ENCODE measurements at places on chromosomes 16 and 17.

DNA sequence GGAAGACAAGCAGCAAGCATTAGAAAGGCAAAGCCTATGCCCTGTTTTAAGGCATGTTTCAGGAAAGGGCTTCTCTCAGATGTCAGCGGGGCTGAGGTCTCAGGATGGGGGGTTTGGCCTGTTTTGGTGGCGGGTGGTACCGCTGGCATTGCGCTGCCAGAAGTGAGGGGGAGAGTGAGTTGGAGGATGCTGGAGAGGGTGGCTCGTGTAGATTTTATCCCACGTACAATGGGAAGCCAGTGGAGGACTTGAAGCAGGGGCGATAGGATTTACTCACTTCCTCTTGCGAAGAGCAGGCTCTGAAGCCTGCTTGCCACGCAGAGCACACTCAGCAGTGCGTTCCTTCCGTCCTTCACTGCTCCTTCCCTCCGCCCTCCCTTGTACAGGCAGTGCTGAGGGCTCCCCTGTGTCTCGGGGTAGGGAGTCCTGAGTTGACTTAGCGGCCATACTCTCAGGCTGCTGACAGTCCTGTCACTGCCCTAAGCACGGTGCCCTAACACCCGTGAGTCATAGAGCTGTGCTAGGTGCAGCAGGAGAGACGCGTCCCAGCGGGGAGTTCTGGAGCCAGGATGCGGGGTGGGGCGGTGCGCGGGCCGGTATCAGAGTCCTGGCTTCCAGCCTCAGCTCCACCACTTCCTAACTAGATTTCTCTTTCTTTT, 113.1 kb downstream of the SNX29 start:
- DNase-seq = no peak

DNA sequence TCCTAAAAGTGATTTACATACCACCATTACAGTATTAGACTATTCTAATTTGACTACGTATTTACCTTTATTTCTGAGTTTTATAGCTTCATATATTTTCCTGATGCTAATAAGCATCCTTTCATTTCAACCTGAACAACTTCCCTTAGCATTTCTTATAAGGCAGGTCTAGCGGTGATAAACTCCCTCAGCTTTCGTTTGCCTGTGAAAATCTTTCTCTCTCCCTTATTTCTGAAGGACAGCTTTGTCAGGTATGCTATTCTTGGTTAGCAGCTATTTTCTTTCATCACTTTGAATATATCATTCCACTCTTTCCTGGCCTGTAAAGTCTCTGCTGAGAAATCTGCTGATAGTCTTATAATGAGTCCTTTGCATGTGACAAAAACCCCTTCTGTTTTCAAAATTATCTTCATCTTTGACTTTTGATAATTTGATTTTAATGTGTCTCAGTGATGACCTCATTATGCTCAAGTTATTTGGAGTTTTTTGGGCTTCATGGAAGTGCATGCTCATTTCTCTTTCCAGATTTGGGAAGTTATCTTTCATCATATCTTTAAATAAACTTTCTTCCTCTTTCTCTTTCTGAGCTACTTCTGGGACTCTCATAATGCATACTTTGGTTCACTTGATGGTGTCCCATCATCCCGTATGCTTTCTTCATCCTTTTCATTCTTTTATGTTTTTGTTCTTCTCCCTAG, 285.4 kb upstream of the PMFBP1 start:
- no peak for DNase-seq

GRCh38 chr17:64940055-64940454, 20.8 kb upstream of the LRRC37A3 start:
- no peak for DNase-seq

DNA sequence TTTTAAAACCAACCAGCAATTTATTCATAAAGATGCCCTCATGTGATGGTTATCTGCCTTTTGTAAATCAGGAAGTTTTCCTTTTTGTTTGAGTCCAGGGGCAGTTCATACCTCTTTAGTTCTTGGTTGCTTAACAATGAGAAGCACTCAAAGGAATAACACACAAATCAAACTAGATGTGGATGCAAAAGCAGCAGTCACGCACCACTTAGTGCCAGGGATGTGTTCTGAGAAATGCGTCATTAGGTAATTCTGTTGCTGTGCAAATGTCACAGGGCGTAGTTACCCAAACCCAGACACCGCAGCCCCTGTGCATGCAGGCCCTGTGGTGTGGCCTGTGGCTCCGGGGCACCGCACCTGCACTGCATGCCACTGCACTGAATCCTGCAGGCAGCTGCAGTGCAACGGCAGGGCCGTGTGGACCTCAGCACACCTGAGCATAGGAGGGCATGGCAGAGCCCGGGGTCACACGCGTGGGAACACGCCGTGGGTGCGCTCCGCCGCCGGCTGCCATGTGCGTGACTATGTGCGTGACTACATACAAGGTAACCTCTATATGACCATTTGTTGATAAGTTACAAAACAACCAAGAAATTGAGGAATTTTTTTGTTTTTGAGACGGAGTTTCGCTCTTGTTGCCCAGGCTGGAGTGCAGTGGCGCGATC, 39.6 kb downstream of the PKD1 start:
- DNase-seq = no peak

GRCh38 chr16:80280557-80280956, 260.2 kb upstream of the DYNLRB2 start:
- no peak for DNase-seq

GRCh38 chr17:68228817-68229570, 18.8 kb upstream of the AMZ2 start:
- DNase-seq = no peak

DNA sequence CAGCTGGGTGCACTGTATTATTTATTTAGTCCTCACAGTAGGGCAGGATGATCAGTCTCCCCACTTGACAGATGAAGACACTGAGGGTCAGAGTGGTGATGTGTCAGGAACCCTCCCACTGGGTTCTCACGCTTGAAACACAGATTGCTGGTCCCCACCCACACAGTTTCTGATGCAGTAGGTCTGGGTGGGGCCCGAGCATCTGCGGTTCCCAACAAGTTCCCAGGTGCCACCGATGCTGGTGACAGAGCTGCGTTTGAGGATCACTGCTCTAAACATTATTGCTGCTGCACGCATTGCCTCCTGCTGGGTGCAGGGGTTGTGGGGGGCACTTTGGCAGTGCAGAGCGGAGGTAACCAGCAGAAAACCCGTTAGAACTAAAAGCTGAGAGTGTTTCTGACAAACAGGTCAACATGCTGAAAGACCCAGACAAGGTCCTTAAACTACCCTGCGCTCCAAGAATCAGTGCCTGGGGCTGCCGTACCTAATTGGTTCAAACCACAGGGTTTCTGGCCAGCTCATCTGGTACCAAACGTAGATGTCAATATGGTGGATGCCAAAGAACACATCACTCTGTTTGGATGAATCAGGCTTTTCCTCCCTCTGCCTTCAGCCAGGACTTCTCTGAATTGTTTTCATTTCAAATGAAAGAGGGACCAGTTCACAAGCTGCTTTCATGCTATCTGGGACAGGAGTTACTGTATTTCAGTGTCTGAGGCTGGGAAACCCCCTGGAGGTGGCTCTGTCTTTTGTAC, 76.0 kb downstream of the ABCC1 start:
- DNase-seq = peak; percentile 69

GRCh38 chr16:12988071-12988470, 86.7 kb downstream of the SHISA9 start:
- no peak for DNase-seq

- no peak for DNase-seq
Measured at GRCh38 chr17:37107406-37108083, 158.8 kb downstream of the AATF start.

- no peak for DNase-seq
Measured at GRCh38 chr16:66372078-66372897, 5.8 kb downstream of the CDH5 start.

DNA sequence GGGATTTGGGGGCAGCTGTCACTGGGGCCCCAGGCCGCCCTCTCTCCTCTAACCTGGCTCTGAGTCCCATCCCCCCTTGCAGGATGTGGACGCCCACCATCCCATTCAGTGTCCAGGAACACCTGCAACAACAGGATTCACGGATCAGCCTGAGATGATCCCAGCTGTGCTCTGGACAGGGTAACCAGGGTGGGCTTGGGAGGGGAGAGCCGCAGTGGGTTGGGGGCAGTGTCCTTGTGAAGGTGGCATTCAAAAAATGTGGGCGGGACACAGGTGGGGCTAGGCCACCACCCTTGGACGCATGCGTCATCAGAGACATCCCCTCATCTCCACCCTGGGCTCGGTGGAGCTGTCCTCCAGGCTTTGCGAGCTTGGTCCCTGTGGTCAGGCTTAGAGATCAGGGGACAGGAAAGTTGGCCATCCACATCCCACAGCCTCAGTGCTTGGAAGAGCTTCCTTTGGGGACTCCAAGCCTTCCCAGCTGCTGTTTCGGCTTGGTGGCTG, 19.1 kb downstream of the DEXI start:
- DNase-seq = no peak

DNA sequence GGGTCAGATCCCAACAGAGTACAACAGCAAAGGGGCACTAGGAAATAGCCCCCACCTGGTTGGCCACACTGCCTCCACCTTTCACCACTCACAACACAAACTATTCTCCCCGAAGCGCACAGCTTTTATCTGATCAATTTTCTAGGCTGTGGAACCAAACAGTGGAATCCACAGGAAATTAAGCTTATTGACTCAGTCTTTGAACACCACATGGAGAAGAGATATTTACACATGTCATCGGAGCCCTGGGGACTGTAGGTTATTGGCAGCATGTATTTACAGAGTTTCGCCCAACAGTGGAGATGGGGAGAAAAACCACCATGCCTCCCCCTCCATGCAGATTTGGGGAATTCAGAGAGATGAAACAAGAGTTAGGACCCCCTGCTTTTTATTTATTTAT, 154.8 kb downstream of the XYLT1 start:
- no peak for DNase-seq

DNA sequence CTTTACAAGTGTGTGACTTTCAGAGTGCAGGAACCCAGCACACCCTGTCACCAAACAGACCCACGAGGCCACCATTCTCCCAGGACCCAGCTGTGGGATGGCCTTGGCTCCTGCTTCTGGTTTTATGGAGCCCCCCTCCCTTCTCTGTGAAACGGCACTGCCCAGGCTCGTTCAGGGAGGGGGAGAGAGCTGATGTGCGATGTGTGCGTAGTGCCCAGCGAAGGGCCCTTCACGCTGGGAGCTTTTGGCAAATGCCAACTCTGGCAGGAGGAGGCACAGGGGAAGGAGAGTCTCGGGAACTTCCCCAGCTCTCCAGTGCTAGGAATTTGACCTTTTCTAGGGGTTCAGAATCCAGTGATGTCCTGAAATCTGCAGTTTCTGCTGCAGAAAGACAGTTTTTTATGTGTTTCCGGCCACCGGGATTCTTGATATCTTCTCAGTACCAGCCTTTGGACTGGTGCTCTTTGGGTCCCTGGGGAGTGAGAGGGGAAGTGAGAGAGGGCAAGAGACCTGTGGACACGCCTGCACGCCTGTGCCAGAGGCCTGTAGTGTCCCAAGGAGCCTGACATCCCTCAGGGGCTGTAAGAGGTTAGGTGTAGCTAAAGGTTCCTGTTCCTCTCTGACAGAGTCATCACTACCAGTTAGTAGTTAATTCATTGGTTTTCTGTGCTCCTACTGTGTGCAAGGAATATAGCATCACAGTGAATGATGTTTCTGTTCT, 45.1 kb downstream of the CMIP start:
- DNase-seq = no peak

- no peak for DNase-seq
Measured at GRCh38 chr17:28549236-28550132, 2.9 kb downstream of the UNC119 start.

DNA sequence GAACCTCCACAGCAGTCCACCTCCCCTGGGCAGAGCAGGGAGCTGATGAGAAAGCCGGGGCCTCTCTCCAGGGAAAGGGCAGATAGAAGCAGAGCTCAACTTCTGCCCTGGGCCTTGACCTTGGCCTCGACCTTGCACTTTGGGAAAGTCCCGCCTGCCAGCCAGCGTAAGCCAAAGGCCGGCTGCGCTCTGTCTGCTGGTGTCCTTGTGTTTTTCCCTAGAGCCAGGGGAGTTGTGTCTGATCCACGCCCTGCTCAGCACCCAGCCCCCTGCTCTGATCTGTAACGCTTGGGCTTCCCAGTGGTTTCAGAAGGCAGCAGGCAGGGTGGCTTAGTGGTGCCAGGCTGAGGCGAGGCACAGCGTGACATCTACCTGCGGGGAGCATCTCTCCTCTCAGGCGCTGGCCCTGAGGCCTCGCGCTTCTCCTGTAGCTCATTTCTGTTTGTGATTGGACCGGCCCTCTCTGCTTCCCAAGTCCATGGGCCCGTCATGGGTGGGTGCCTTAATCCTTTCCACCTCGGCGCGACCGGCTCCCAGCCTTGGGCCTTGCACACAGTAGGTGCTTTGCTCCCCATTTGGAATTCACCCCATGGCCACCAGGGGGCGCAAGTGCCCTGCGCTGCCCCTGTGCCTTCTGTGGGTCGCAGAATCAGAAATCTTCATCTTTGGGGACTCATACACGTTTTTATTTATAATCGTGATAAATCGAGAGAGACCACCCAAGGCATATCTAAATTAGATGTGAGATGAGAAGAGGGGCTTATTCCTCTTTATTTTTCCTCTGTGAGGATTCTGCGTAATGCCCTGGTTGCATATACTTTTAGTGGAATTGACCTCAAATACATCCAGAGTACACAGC, 24.2 kb downstream of the SGSH start:
- DNase-seq = no peak

DNA sequence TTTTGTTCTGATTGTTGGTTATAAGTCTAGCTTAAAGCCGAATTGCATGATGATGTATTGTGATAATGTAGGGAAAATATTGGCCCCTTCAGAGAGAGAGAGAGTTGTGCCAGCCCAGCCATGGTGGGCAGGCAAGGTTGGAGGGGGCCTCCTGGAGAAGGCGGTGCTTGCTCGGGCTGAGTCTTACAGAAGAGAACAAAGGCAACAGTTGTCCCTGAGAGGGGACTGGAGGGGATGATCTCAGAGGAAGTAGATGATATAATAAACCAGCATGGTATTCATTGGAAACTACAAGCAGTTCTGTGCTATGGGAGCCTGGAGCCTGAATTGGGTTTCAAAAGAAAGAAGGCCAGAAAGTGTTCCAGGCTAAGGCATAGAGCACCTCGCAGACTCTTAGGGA, 173.8 kb downstream of the RPTOR start:
- DNase-seq = no peak

- no peak for DNase-seq
Measured at GRCh38 chr17:744937-745336, 7.1 kb downstream of the GEMIN4 start.

- DNase-seq = no peak
Measured at GRCh38 chr17:36661047-36661666, 59.8 kb downstream of the MRM1 start.

DNA sequence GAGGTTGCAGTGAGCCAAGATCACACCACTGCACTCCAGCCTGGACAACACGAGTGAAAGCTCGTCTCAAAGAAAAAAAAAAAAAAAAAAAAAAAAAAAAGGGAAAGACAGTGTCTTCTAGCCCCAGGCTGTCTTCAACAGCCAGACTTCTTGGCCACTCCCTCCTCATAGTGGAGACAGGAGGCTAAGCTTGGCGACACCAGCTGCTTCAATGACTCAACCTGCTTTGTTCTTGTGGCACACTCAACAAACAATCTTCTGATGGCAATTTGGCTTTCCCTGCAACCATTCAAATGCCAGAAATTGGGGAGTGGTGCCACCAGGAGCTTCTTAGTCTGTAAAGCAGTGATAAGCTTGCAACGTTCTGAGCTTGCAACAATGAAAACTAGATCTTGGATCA, 290.4 kb upstream of the DYNLRB2 start:
- DNase-seq = no peak

- DNase-seq = no peak
Measured at GRCh38 chr17:77341069-77341541, 200.3 kb downstream of the SEC14L1 start.
